ENCODE measurements at places on chromosomes 3 and 15. TPM values are rescaled to one million over a fixed set of nuclear protein-coding genes. Genes with fewer than 3 reads are reported as not detected.
A peak's percentile ranks its signal among the peaks of the same experiment; 100 is the strongest.

The TRH gene
- total RNA-seq, result not detected

The MON1A gene
- 18.1 TPM for total RNA-seq

The ACP3 gene
- 0.58 TPM for total RNA-seq

The NEIL1 gene
- 14.1 TPM for total RNA-seq

The REC114 gene
- total RNA-seq, result not detected

The SLC25A36 gene
- 56.9 TPM for total RNA-seq

The SPSB4 gene
- total RNA-seq, result 2.4 TPM

GRCh38 chr15:55573224-55573623, 14.9 kb downstream of the PYGO1 start:
- no peaks in the 10 kb centered on the region for H3K27me3 ChIP-seq
- H3K36me3 ChIP-seq, result no peaks in the 10 kb centered on the region
- no peak overlapping the region for H3K27ac ChIP-seq
- DNase-seq, result no peak
- no peaks in the 10 kb centered on the region for H3K4me1 ChIP-seq
- no peak overlapping the region for H3K4me3 ChIP-seq

DNA sequence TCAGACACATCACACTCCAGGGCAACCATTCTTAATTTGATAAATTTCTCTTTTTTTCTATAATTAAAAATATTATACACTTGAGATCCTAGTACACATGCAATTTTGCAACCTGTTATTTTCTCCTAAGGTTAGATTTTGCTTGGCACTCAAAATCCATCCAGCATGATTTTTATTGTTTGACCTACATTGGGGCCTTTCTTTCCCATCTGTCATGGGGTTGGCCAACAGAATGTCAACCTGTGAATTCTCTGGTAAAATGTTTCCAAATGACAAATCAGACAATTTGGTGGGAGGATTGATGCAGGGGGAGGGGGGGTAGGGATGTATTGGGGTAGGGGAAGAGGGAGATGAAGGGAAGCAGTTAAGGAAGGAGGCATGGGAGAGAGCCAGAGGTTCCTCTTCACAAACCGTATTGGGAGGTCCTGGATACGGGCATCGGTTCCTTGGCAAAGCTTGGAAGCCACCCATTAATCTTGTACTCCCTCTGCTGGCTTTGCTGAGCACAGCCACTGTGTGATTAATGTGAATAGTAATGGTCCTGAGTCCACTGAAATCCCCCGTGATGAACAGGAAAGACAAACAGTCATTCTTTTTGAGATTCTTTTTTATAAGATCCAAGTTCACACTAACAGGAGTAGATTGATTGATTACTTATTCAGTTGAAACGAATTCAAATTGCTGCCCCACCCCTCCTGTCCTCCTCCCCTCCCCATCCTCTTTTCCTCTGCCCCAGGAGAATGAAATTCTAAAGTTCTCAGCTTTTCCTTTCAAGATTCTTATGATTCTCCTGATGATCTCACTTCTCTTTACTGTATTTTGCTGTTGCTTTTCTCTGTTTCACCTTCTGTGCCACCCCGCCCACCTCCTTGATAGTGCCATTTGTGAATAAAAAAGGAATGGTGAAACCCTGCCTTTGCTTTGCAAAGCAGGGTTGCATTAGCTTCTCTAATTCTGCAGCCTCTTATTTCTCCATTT, 82.2 kb upstream of the SLC25A26 start:
- H3K36me3 ChIP-seq, result no peaks in the 10 kb centered on the region
- no peak for DNase-seq
- no peaks in the 10 kb centered on the region for H3K27me3 ChIP-seq
- no peak overlapping the region for H3K4me3 ChIP-seq
- no peaks in the 10 kb centered on the region for H3K4me1 ChIP-seq
- H3K27ac ChIP-seq, result no peak overlapping the region

- no peak overlapping the region for H3K4me3 ChIP-seq
- H3K36me3 ChIP-seq, result no peaks in the 10 kb centered on the region
- DNase-seq, result no peak
- H3K27ac ChIP-seq, result peak overlapping the region; percentile 40
- no peaks in the 10 kb centered on the region for H3K27me3 ChIP-seq
These were observed 35.3 kb downstream of the COMMD2 start for GRCh38 chr3:149716984-149717383.

DNA sequence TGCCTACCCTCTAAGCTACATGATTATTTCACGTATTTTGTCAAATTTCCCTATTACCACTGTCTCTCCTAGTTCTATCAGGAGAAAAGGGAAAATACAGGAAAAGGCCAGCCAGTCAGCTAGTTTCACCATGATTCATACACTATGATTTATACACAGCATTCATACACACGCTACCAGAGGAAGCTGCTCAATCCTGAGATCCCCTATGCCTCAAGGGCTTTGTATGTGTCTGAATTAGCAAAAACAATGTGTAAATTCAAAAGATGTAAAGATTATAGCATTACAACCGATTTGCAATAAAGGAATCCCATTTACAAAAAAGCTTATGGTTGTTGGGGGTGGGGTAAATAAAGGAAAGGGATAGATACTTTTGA, 3.1 kb upstream of the ACKR4 start:
- no peaks in the 10 kb centered on the region for H3K4me1 ChIP-seq
- peaks cover 27% of the 10 kb centered on the region for H3K36me3 ChIP-seq
- no peak for DNase-seq
- no peak overlapping the region for H3K4me3 ChIP-seq
- no peaks in the 10 kb centered on the region for H3K27me3 ChIP-seq
- H3K27ac ChIP-seq, result peak overlapping the region; percentile 18

- no peaks in the 10 kb centered on the region for H3K4me1 ChIP-seq
- H3K27me3 ChIP-seq, result no peaks in the 10 kb centered on the region
- H3K36me3 ChIP-seq, result no peaks in the 10 kb centered on the region
- DNase-seq, result no peak
These were observed 62.7 kb upstream of the CD47 start for GRCh38 chr3:108153451-108153981.

DNA sequence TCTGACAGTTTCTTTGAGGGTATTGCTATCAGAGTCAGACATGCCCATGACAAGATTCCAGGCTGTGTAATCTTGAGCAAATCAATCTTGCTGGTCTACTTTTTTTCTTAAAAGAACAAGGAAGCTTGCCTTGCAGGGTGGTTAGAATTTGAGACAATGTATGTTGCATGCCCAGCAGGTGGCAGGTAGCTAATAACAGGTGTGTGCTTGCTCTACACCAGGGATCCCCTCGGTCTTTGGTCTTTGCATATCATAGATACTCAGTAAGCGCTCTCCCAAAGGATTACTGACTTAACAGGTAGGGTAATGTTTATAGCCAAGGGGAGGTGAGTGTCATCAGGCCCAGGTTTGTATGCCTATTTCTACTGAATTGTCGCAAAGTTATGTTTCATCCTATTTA, 37.3 kb downstream of the CACNA1D start:
- DNase-seq, result no peak
- H3K27me3 ChIP-seq, result no peaks in the 10 kb centered on the region
- H3K36me3 ChIP-seq, result no peaks in the 10 kb centered on the region
- no peak overlapping the region for H3K4me3 ChIP-seq

DNA sequence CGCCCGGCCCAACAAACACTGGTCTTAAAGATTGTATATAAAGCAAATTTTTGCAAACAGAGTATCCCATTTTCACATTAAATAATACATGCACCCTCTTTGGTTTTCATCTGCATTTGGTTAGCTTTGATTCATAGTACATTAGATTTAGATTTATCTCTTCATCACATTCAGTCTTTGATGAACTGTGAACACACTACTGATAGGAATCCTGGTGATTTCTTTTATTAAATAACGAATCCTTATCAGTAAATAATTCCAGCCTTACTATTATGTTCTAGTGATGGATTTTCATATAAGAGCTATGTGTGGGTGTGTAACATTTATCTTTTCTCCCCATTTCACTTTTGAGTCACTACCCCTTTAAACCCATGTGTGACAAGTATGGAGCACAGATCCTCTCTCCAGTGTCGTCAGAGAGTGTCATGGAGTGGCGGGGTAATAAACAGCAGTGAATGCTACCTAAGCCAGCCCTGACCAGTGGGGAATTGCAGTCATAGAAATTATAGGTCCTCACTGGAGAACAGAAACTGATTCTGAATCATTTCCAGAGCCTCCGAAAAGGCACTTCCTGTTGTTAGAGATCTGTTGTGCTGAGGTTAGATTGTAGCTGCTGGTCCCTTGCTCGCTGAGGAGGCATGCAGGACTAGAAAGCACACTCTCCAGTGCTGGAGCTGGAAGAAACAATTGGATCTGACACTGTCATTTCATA, 22.0 kb downstream of the SLC7A14 start:
- no peaks in the 10 kb centered on the region for H3K4me1 ChIP-seq
- no peak for DNase-seq
- no peaks in the 10 kb centered on the region for H3K36me3 ChIP-seq

GRCh38 chr3:46293991-46294833, 52.0 kb downstream of the CCR3 start:
- no peak for DNase-seq
- H3K4me3 ChIP-seq, result no peak overlapping the region
- H3K27ac ChIP-seq, result no peak overlapping the region

DNA sequence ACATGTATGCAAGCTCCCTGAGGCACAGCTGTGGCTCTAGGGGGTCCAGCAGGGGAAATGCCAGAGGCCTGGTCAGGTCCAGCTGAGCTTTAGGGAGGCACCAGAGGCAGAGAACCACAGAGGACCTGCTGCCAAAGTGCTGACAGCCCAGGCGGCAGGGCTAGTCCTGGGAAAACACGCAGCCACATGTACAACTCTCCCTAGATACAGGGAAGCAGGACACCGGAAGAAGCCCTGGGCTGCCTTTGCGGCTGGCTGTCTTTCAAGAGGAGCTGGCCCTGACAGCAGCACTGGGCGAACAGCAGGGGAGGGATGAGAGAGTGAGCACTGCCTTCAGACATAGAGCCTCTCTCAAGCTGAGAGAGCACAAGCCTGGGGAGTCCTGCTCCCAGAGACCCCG, 40.7 kb downstream of the RFT1 start:
- no peaks in the 10 kb centered on the region for H3K27me3 ChIP-seq
- DNase-seq, result no peak
- peaks cover 2% of the 10 kb centered on the region for H3K4me1 ChIP-seq
- H3K36me3 ChIP-seq, result peaks cover 58% of the 10 kb centered on the region
- no peak overlapping the region for H3K27ac ChIP-seq
- no peak overlapping the region for H3K4me3 ChIP-seq

DNA sequence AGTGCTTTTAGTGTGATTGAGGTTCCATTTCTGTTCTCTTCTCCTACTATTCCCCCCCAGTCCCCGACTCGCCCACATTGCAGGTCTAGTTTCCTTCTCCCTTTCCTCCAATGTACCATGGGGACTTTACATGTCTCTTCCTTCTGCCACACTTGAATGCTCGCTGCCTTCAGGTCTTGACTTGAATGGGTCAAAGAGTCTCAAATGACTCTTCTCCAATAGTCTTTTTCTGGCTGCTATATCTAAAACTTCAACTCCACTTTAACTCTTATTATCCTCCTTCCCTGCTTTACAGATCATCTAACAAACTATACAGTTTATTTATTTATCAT, 213.9 kb upstream of the SLC2A2 start:
- H3K27ac ChIP-seq, result no peak overlapping the region
- peaks cover 8% of the 10 kb centered on the region for H3K4me1 ChIP-seq
- H3K36me3 ChIP-seq, result no peaks in the 10 kb centered on the region
- no peak for DNase-seq
- H3K27me3 ChIP-seq, result no peaks in the 10 kb centered on the region

GRCh38 chr3:37963016-37963415, 27.6 kb upstream of the VILL start:
- no peak overlapping the region for H3K4me3 ChIP-seq
- peaks cover 29% of the 10 kb centered on the region for H3K4me1 ChIP-seq
- H3K27me3 ChIP-seq, result no peaks in the 10 kb centered on the region
- no peak overlapping the region for H3K27ac ChIP-seq

DNA sequence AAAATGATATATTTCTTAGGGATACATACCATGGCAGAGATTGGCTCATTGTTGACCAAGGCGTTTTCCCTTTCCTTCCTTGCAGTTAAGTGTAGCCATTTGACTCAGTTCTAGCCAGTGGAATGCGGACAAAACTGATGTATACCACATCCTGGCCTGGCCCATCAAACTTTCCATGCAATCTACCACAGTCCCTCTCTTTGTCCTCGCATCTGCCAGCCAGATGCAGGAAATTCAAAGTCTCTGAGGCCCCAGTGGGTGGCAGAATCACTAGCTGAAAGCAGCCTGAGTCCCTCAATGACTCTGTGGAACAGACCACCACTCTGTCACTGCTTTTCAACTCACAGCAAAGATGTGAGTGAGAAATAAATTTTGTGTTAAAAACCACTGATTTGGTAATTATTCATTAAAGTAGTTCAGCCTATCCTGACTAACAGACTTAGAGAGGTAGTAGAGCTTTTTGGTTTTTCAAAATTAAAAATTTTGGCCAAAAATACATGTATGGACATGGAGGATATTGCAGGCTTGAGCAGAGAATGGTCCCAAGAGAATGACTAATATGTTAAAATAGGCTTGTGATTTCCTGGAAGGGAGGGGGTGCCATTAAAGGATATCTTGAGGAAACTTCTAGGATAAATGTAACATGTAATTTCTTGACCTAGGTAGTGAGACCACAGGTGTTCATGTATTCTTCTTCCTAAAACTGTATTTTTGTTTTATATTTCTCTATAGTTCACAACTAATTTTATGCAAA, 10.9 kb downstream of the LRRFIP2 start:
- no peaks in the 10 kb centered on the region for H3K27me3 ChIP-seq
- H3K4me3 ChIP-seq, result no peak overlapping the region
- H3K27ac ChIP-seq, result no peak overlapping the region
- peaks cover 15% of the 10 kb centered on the region for H3K4me1 ChIP-seq

DNA sequence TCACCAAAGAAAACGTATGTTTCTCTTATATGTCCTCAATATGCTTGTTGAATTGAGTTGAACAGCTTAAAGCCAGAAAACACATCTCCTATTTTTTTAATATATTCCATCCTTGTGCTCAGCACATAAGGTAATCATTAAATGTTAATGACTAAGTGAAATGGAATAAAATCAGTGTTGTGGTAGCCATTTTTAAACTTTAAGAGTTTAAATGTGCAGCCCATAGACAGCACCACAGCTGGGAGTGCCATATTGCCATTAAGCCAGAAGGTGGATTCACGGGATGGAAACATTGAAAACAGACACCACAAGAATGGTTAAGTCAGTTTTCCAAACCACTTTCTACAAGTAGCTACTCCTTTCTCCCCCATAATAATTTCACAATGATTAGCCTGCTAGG, 76.8 kb upstream of the C15orf61 start:
- H3K27ac ChIP-seq, result no peak overlapping the region
- DNase-seq, result no peak
- no peaks in the 10 kb centered on the region for H3K36me3 ChIP-seq
- H3K27me3 ChIP-seq, result no peaks in the 10 kb centered on the region
- H3K4me3 ChIP-seq, result no peak overlapping the region
- no peaks in the 10 kb centered on the region for H3K4me1 ChIP-seq

- no peaks in the 10 kb centered on the region for H3K4me1 ChIP-seq
- no peak for DNase-seq
- peak overlapping the region; percentile 68 for H3K27ac ChIP-seq
- no peaks in the 10 kb centered on the region for H3K27me3 ChIP-seq
These were observed 6.9 kb upstream of the IL16 start for GRCh38 chr15:81189583-81190283.

DNA sequence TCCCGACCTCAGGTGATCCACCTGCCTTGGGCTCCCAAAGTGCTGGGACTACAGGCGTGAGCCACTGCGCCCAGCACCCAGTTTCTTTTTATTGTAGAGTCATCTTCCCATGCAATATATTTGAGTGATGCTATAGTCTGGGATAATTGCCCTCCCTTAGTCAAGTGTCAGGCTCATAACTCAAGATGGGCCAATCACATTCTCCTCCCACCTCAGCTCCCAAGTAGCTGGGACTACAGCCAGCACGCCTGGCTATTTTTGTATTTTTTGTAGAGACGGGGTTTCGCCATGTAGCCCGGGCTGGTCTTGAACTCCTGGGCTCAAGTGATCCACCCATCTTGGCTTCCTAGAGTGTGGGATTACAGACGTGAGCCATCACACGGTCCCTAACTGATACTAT, 15.2 kb upstream of the PTPN9 start:
- no peak overlapping the region for H3K27ac ChIP-seq
- peaks cover 3% of the 10 kb centered on the region for H3K4me1 ChIP-seq
- peaks cover 51% of the 10 kb centered on the region for H3K36me3 ChIP-seq
- no peak for DNase-seq

Data from esophagus muscularis mucosa (tissue), 4 donors.